ENCODE measurements at places on chromosomes 4 and X. TPM values are rescaled to one million over a fixed set of nuclear protein-coding genes. Genes with fewer than 3 reads are reported as not detected.

The LRRC66 gene
- total RNA-seq, result 0.40 TPM

The SH3BP2 gene
- 7.7 TPM for total RNA-seq

The LINC00632 gene
- total RNA-seq, result not detected

The SSX4 gene
- not detected for total RNA-seq

The PNMA6F gene
- total RNA-seq, result not detected

The SULT1B1 gene
- total RNA-seq, result 0.21 TPM

The ODAPH gene
- total RNA-seq, result not detected

The SLC26A1 gene
- not detected for total RNA-seq

DNA sequence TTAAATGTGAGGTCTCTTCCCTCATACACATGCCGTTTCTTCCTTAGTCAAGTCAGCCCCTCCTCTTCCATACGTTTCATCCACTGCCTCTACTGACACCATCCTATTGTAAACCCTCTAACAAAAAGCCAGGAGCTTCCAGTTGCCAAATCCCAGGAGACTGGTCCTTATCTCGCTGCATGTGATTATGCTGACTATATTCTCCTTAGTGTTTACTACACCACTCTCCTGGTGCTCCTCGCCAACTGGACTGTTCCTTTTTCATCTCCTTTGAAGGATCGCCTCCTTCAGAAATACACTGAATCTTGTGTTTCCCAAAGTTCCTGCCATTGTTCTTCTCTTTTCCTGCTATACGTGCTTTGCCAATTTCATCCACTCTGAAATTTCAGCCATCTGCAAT is 27.7 kb downstream of the MAML3 start:
- DNase-seq, result no peak

- DNase-seq, result no peak
These were observed 128.0 kb downstream of the SNCA start for GRCh38 chr4:89708903-89709421.

DNA sequence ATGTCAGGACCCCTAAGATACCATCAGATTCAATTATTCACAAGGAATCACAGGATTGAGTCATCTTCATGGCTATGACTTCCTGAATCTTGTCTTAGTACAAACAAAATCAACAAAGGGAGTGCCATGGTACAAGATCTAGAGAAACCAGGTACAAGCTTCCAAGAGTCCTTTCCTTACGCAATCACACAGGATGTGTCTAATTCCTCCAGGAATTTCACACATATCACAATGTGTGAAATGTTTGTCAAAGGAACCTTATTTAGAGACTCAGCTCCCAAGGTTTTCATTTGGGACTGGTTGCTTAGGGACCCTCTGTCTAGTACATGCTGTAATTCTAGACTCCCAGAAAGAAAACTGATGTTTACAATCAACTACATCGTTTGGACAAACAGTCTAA is 83.0 kb downstream of the MAB21L2 start:
- DNase-seq, result peak; percentile 83

DNA sequence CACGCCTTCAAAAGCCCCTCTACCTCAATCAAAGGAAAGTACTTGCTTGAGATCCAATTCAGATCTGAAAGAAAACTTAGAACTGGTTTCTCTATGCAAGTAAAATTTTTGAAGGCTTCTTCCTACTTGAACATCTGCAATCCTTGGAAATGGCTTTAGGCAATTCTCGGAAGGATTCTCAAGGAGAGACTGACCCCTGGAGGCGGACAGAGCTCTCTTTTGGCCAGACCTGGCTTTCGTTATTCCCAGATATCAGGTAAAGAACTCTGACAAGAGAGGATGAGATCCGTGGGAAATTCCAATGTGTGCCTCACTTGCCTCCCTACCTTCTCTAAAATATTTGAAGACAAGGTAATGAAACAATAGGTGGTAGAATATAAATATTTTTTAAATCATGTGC is 670.3 kb upstream of the FAM241A start:
- peak; percentile 6 for DNase-seq

GRCh38 chr4:40380647-40381046 is 45.5 kb downstream of the CHRNA9 start:
- no peak for DNase-seq

DNA sequence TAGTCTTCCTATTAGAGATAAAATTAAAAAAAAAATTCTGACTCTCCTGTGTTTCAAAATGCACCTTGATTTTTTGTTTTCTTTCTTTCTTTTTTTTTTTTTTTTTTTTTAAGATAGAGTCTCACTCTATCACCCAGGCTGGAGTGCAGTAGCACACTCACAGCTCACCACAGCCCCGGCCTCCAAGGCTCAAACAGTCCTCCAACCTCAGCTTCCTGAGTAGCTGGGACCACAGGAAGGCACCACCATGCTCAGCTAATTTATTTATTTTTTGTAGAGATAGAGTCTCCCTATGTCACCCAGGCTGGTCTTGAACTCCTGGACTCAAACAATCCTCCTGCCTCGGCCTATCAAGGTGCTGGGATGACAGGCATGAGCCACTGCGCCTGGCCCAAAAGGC is 41.1 kb upstream of the TMEM184C start:
- DNase-seq, result no peak

DNA sequence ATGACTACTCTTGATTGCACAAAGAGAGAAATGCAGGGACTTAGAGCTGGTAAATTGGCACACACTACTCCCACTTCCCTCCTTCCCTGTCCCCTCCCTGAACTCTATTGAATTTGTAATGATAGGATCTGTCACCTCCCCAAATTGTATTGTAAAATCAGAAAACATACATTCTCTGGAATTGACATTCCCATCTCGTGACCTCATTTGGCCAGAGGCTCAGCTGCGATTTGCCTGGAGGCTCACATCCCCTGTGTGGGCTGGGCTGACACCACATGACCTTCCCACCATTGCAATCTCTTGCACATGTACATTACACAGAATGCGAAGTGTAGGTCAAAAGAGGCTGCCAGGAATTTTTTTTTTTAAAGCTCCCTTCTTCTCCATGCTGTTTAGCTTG is 172.1 kb downstream of the MID1IP1 start:
- DNase-seq, result no peak

DNA sequence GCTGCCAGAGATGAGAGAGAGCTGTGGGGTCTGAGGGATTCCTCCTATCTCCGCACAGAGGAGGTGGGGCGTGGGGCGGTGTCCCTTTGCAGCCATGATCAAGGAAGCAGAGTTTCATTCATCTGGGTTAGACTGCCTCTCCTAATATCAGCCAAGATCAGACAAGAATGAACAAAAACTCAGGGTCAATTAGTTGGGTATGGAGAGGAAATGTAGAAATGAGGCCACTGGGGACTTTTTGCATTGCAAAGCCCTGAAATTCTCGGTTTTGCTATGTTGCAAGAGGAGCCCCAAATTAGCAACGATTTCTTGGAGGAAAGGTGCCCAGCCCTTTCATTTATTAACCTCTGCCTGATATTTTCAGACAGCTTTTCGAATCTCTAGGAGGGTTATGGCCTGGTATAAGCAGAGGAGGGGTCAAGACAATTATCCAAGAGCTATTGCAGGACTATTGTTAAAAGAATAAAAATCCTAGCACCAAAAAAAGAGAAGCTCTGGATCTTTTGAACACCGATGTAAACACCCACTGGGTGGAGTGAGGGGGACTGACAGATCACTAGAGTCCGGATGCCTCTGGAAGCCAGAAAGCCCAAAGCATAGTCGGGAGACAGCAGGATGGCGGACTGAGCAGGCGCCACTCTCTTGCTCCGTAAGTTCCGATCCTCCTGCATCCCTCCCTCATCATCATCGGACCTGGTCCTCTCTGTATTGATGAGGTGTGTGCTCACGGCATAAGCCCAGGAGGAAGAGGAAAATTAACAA is 34.4 kb upstream of the ACSL1 start:
- no peak for DNase-seq

DNA sequence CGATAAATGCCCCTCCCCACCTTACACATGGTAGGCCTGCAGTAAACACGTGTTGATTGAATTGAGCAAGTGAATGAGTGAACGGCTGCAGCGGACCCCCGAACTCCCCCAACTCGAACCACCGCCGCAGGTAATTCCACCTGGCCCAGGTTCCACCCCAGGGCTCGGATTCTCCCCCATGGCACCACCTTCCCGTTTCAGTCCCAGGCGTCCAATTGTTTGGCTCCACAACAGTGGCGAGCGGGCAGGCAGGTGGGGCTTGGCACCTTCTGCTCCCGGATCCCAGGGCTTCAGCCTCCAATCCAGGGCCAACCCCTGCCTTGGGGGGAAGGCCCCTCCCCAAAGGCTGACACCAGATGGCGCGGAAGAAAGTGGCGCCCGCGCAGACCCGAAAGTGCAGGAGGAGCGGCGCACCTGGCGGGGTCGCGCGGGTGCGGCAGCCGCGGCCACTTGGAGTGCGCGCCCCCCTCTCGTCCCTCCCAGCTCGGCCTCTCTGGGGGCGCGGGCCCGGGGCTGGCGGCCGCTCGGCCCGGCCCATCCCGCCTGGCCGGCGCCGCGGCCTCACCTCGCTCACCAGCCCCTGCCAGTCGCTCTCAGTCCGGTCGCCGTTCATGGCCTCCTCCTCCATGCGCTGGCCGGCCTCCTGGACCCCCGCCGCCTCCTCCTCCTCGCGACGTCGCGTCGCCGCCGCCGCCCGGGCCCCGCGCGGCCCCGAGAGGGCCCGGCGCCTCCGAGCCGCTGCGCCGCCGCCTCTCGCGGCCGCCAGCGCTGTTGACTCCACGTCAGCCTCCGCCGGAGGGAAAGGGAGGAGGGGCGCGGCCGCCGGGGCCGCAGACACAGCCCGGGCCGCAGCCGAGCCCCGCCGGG is at the start of gene CCDC149:
Gene CCDC149 (minus strand): TSS at position 791 of the 867 bp plus-strand sequence. CDS start 178 bp downstream, at position 613.
- DNase-seq, result peak; percentile 61

DNA sequence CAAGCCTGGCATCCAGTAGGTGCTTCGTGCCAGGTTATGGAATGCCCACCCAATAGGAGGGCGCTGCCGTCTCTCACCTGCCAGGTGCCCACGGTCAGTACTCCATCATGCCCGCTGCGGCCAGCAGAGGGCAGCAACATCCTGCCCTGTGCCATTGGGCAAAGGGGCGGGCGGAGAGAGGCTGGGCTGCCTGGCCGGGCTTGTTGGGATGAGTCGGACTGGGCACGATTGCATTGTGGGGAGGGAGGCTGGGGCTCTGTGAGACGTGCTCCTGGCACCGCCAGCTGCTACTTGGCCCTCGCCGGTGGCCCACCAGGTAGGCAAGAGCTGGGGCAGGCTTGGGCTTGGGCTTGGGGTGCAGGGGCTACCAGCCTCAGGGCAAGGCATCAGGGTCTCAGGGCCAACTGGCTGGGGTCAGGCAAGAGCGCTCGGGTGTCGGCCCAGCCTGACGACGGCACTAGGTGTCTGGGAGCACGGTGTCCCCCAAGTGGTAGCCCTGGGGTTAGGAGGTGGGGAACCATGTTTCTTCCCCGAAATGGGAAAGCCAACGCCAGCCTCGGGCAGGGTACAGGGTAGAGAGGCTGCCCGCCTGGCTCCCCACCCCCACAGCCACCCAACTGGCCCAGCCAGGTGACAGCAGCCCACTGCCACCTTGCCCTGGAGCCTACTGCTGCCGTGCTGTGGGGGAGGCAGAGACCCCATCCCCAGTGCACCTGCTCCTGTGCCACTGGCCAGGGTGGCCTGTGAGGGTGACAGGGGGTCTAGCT is at the start of gene PLXNB3:
Gene PLXNB3 (plus strand): TSS at position 261 of the 767 bp plus-strand sequence. CDS start 1,287 bp downstream, outside the sequence.
- peak; percentile 76 for DNase-seq

DNA sequence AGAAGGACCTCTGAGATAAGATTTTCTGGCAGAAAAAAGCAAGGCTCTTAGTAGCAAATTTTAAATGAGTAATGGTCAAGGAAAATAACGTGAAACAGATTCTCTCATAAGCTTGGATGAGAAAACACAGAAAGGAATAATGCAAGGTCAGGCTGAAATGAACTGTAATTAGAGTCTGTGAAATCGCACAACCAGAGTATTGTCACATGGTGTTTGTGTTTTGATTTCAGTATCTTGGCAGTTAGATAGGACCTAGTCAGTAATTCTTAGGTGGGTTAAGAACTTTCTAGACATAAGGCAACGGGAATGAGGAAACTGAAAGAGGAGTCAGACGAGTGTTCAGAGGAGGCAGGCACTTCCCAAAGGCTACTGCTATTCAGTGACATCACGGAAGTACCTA is 34.6 kb downstream of the LIMCH1 start:
- no peak for DNase-seq

GRCh38 chr4:111453216-111453615 is 692.0 kb upstream of the FAM241A start:
- DNase-seq, result no peak

- DNase-seq, result peak; percentile 40
These were observed 816.1 kb downstream of the CCSER1 start for GRCh38 chr4:90943311-90943710.

- no peak for DNase-seq
These were observed 209.5 kb upstream of the AFF2 start for GRCh38 chrX:148290931-148291330.

- DNase-seq, result no peak
These were observed 196.3 kb downstream of the FBXW7 start for GRCh38 chr4:152339576-152339975.

DNA sequence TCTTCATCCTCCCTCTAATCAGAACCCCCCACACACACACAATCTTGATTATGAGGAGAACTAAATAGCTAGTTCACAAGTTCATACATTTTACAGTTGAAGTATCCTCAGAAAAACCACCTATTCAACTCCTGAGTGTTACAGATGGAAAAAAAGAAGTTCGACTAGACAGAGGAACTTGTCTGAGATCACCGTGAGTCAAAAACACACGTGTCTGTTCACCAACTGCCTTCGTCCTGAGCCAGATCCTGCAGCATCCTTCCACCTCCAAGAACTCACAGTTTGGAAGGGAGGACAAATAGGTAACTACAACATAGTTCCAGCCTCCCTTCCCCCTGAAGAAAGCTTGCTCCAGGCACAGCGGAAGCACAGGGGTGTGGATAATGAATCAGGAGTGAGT is 19.0 kb upstream of the IRAK1 start:
- no peak for DNase-seq

GRCh38 chrX:8323356-8323755 is 141.3 kb upstream of the VCX3B start:
- no peak for DNase-seq

GRCh38 chr4:123554801-123555232 is 158.2 kb downstream of the SPRY1 start:
- no peak for DNase-seq

GRCh38 chr4:53905276-53905940 is 159.0 kb downstream of the CHIC2 start:
- no peak for DNase-seq

- no peak for DNase-seq
These were observed 7.9 kb upstream of the EMCN start for GRCh38 chr4:100525686-100526085.
